Kidney (tissue), 22 donors: ENCODE measurements at places on chromosomes 6 and 20.

- no peak for DNase-seq
Measured at GRCh38 chr20:19176470-19177052, 35.9 kb upstream of the SLC24A3 start.

- no peak for DNase-seq
Measured at GRCh38 chr6:110628330-110628729, 151.9 kb upstream of the SLC22A16 start.

DNA sequence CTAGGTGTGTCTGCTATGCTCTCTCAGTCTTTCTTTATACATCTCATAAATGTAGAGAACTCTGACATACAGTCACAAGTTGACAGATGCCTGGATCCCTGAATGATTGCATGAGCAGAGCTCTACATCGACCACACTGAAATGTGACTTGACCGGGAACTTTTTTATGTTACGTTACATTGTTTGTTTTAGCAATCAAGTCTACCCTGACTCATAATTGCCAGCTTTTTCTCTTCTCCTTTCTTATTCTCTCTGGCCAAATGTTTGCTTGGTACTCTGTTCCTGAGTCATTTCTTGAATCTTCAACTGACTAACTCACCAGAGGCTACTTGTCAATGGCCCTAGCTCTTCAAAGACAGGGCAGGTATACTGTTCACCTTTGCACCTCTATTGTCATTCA lies 213.6 kb upstream of the DTNBP1 start:
- DNase-seq, result no peak

DNA sequence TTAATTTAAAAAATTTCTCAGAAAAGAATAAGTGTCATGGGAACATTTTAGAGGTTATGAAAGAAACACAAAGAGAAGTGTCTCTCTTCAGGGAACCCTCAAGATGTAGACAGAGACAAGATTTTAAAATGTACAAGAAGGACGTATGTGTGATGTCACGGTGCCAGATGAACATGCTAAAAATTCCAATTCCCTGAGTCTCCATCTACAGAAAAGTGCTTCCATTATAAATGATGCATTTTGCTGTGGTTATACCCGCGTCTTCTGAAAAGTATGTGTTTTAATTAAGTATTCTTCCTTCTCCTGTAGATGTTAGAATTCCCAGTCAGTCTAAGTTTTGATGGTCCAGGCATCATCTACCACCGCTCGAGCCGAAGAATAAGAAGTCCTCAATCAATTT lies 489.1 kb downstream of the PREX1 start:
- no peak for DNase-seq

DNA sequence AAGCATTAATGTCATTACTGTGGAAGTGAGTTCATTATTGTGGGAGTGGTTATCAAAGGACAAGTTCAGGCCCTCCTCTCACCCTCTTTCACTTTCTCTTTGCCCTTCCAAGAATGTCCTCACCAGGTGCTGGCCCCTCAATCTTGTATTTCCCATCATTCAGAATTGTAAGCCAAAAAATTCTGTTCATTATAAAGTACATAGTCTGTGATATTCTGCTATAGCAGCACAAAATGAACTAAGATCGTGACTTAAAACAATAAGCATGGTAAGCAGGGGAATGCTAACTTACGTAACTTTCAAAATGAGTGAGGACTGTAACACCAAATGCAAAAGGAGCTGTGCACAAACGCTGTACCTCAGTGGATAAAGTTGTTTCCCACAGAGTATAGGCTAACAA lies 515.7 kb upstream of the BTBD3 start:
- no peak for DNase-seq

DNA sequence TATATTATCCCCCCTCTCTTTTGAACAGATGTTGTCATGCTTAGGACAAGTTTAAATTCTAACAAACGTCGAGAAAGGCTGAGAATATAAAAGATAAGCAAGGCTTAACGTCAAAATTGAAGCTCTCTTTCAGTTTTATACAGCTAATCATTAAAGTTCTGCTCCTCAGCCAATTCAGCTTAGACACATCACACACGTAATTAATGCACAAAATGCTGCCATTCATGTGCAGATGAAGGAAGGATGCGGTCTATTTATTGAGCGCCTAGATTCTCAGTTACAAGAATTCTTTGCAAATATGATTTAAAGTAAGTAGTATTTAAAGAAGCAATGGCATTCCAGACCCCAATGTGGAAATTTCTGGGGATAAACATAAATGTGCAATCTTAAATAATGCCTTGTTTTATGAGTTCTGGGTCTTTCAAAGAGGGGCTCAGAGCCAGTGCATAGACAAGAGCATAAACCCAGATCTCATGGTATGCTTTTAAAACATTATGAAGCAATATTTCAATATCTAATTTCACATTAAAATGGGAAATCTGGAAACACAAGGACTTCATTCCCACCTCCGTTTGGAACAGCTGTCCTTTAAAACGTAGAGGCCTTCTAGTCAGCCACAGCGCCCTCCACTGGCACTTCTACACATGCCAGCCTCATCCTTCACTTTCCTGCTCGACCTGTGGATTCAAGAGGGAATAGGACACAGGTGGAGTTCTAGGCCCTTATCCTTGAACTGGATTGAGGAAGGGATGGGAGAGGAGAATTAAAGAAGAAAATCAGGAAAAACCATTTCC lies 85.8 kb downstream of the LYRM4 start:
- DNase-seq, result peak; percentile 59

DNA sequence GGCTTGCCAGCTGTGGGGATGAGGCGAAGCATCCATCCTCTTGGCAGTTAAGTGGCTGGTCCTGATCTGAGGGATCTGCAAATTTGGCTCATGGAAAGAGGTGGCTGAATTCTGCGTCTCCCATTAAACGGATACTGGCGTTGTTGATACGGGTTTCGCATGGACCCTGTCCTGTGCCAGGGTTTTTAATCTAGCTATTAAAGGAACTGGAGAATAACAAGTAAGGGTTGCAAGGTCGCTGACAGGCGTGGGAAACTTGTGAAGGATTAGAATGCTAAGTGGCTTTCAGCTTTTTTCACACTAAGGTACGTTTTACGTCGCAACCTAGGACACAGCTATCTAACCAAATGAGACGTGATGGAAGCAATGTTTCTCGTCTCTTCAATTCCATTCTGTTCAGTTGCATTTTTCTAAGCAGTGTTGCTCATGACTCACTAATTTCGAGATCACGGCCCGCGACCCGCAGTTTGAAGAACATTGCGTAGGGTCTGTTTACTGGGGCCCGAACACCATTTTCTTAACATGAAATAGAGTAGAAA lies 852 bp downstream of the GMNN start:
- DNase-seq, result no peak

- DNase-seq, result no peak
Measured at GRCh38 chr6:163952005-163952404, 537.5 kb downstream of the QKI start.

DNA sequence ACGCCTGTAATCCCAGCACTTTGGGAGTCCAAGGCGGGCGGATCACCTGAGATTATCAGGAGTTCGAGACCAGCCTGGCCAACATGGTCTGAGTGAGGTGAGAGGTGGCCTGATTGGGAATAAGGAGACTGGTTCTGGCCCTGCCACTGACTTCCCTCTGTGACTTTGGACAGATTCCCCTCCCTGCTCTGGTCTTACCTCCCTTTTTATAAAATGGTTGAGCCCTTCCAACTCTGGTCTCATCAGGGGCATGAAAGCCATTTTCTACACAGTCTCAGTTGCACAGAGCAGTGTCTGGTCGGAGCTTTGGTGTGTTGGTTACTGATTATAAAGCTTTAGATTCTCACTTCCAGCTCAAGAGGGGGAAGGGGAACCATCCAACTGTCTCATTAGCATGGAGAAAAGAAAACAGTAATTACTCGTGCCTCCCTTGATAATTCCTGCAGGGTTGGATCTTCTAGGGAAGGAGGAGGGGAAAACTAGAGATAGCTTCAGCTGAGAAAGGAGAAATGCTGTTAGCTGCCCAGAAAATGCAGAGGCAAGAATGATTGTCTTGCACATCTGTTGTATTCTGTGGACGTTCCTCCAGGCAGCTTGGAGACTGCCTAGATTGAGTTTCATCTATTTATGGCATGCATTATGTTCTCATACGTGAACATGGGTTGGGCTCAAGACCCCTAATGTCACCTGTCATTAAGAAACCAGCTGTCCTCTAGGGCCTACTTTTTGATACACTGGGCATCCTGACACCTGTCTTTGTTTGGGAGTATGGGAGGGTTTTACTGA lies 30.4 kb downstream of the RALY start:
- DNase-seq, result peak; percentile 40

GRCh38 chr6:166630462-166630861 lies 3.4 kb upstream of the RPS6KA2 start:
- DNase-seq, result no peak

DNA sequence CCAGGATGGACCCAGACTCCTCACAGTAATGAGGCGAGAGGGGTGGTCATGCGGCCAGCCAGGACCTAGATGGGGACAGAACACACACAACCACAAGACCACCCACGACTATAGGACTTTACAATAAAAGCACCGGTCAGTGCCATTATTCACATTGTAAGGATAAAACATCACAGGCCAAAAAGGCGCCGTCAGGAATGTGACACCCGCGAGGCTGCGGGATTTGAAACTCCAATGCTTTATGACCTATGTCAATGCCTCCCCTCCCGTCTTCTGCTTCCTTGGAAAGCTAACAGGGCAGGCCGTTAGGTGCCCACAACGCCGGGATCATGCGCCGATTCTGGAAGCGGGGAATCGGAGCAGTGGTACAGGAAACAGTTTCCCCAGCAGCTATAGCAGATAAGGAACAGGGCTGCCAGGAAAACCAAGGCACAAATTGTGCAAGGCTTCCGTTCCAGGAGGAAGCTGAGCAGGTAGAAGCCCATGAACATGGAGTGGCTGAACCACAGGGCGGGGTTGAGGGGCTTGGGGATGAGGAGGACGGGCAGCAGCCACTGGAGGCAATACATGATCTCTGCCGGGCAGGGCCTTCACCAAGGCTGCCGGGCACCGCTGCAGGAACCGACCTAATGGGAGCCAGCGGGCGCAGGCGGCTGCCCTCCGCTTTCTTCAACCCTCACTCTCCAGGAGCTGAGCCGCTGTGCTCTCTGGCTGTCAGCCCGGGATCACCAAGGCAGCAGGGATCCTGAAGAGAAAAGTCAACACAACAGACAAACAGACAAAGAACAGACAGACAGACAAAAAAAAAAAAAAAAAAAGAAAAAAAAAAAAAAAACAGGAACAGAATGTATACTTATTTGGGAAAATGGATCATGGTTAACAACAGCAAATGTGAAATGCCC lies 2.2 kb upstream of the NNAT start:
- DNase-seq, result peak; percentile 83

- no peak for DNase-seq
Measured at GRCh38 chr20:36585410-36586125, 12.2 kb downstream of the TGIF2 start.

DNA sequence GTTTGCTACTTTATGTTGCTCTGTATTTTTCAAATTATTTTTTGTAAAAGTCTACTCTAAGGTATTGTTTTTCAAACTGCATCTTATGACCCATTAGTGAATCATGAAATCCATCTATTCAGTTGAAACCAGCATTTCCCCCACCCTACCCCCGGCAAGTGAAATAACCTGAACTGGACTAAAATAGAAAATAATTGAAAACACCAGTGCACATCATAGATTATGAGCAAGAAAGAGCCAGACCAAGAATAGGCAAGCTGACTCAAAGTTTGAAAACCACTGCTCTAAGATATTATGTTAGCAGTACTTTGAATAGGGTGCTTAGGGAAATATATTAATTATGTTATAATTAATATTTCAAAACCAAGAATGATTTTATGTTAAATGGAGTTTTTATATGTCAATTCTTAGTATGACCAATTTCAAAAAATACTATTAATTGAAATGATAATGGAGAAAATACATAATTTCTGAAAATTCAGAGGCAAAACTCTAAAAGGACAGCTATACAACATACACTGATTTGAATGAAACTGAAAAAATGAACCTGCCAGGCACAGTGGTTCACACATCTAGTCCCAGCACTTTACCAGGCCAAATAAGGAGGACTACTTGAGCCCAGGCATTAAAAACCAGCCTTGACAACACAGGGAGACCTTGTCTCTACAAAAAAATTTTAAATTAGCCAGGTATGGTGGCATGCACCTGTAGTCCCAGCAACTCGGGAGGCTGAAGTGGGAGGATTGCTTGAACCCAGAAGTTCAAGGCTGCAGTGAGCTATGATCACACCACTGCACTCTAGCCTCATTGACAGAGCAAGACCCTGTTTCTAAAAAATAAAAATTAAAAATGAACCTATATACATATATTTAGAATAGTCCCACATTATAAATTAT lies 112.0 kb downstream of the CDK19 start:
- no peak for DNase-seq
